ENCODE measurements at places on chromosomes 3 and 15.

DNA sequence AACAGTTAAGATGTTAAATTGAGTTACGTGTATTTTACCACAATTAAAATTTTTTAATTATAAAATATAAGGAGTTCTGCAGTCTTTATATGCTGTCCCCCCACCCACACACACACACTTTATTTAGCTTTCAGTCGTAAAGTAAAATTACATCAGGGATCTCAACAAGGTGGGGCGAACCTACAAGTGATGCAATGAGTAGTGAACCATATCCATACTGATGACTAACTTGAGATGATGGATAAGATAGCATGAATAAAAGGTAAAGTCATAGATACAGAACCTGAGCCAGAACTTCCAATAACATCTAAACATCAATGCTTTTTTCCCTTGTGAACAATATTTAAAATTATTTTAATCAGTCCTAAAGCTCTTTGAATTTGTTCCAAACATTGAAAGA is 77.2 kb downstream of the VPS13C start:
- DNase-seq, result no peak

- no peak for DNase-seq
Measured at GRCh38 chr3:191119415-191120295, 79.4 kb upstream of the OSTN start.

- DNase-seq, result no peak
Measured at GRCh38 chr3:71961891-71962290, 176.9 kb upstream of the PROK2 start.

GRCh38 chr3:194342861-194343560 is 8.1 kb downstream of the CPN2 start:
- DNase-seq, result no peak

GRCh38 chr3:24235121-24235520 is 259.5 kb downstream of the THRB start:
- no peak for DNase-seq

DNA sequence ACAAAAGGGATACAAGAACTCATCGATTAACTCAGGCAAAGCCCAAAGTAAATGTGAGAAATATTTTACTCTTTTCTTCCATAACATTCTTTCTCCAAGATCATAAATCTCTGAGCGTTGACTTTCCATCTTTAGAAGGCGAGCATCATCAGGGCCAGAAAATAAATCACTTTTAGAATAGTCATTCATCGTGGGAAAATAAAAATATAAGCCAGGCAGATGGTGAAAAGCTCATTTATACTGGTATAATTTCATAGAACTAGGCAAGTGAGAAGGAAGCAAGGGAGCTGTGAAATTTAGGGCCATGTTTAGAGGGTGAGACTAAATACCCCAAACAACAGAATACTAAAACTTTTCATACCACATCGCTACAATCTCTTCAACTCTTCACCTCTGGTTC is 191.0 kb downstream of the STT3B start:
- DNase-seq, result no peak

DNA sequence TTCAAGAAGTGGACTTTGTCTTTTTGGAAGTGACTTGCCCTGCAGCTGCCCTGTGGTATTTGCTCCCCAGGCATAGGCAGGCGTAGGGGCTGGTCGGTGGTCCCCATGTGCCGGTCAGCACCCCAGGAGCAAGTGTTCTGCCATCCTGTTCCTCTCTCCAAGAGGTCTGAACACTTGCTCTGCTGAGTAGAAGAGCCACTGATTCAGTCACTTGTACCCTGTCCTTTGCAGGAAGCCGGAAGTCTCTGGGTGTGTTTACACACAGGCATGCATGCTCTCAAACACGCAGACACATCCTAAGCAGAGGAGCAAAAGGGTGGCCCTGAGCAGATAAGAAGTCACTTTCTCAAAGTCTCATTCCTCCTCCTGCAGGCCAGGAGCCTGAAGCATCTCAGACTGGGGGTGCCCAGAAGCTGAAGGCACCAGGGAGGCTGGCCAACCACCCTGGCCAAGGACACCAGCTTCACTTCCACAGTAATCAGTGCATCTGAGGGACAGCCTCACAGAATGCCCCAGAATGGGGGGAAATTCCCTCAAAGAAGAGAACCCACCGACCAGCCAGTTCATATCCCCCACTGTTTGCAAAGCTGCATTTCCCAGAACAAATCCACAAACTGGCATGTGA is 88.7 kb upstream of the POMGNT2 start:
- no peak for DNase-seq

DNA sequence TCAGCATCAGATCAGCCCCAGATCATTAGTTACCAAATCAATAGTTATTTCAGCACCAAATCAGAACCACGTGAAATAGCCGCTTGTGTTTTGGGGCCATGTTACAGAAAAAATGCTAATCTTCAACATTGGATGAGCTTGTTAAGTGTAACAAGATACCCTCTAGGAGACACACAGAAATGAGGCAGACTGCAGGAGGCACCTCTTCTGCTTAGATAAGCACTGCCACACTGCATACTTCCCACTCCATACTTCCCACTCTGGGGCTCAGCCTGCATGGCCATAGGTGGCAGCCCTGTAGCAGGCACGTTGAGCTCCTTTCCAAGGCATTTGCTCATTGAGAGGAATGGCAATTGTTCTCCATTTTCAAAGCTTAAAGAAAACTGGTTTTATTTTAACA is 73.3 kb downstream of the CHCHD6 start:
- no peak for DNase-seq

- no peak for DNase-seq
Measured at GRCh38 chr3:127961124-127961523, 46.1 kb downstream of the KBTBD12 start.

DNA sequence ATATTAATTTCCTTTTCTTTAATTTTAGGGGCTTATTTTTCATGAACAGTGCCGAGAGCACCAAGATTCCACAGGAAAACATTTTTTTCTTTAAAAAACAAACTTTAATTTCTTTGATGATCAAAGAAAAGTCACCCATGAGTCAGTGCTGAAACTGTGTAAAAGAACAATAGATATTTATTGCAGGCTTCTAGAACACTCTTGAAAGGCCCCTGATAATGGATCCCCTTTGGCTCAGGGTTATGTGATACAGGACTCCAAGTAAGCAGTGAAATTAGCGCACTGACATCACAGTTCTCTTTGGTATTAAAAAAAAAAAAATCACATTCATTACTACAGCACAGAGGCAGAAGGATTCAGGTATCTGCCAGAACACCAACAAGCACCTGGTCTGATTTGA is 66.1 kb upstream of the MYZAP start:
- DNase-seq, result no peak

GRCh38 chr3:58874795-58875194 is 175.0 kb downstream of the CFAP20DC start:
- no peak for DNase-seq

DNA sequence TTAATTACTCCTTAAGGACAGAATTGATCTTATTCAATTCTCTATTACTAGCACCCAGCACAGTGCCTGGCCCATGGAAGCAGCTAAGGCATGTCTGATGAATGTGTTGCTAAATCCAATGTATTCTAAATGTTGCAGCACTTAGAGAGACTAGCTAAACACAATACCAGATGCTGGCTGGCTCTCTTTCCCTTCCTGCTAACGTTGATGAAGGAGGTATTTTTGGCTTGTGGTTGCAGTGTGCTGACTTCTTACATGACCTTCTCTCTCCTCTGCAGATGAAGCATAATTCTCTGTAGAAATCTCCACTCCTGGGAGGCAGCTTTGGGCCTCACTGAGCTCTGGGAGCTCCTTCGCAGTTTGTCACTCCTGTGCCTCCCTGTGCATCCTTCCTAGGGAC is 183.6 kb downstream of the PEX5L start:
- DNase-seq, result no peak

- no peak for DNase-seq
Measured at GRCh38 chr3:114496874-114497273, 203.0 kb downstream of the TIGIT start.

Measured in T47D (cell line).